ENCODE measurements at places on chromosomes 6 and 20. TPM values are rescaled to one million over a fixed set of nuclear protein-coding genes. Genes with fewer than 3 reads are reported as not detected.

- DNase-seq, result no peak
Observed at GRCh38 chr6:124684621-124685020, 277.6 kb upstream of the RNF217 start.

- peak; percentile 54 for DNase-seq
Observed at GRCh38 chr6:144931172-144932035, 646.3 kb downstream of the UTRN start.

- no peak for DNase-seq
Observed at GRCh38 chr20:50649590-50649989, 41.8 kb downstream of the RIPOR3 start.

DNA sequence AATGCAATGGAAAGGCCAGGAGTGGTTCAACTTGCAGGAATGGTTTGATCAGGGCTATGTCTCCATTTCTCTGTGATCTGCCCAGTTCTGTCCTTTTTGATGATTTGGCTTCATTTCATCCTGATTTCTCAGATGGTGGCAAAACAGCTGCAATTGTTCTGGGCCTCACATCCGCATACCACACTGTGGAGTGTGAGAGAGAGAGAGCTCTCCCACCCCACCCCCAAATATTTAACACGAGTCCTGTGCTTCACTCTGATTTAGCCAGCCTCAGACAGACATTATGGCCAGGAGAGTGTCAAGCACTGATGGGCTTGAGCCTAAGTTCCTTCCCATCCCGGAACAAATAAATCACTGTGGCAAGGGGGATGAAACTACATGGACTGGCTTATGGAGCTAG, 284.6 kb downstream of the CDC5L start:
- DNase-seq, result no peak

GJA10 gene
- total RNA-seq, result not detected

PDYN gene
- total RNA-seq, result not detected

UBD gene
- 0.93 TPM for total RNA-seq

Data from left lobe of liver (tissue), 2 donors.